ENCODE measurements at places on chromosomes 1 and 21. TPM values are rescaled to one million over a fixed set of nuclear protein-coding genes. Genes with fewer than 3 reads are reported as not detected.

Gene ECM1
- polyA plus RNA-seq, result 122 TPM

Gene SFN
- polyA plus RNA-seq, result 0.10 TPM

Gene S100A12
- polyA plus RNA-seq, result not detected

Gene PBX1
- polyA plus RNA-seq, result 46.6 TPM

Gene FCRL2
- polyA plus RNA-seq, result not detected

Gene GOLT1A
- polyA plus RNA-seq, result not detected
